ENCODE measurements at places on chromosomes 11 and 22. TPM values are rescaled to one million over a fixed set of nuclear protein-coding genes. Genes with fewer than 3 reads are reported as not detected.

- ATAC-seq = no peak
Observed at GRCh38 chr11:56698795-56699194, at the start of gene OR9G1. TSS of gene OR9G1 (plus strand) at chr11:56699095. CDS start at chr11:56700388, 1,293 bp downstream.

GRCh38 chr22:46031557-46031956 lies 54.6 kb upstream of the WNT7B start:
- no peak for ATAC-seq

DNA sequence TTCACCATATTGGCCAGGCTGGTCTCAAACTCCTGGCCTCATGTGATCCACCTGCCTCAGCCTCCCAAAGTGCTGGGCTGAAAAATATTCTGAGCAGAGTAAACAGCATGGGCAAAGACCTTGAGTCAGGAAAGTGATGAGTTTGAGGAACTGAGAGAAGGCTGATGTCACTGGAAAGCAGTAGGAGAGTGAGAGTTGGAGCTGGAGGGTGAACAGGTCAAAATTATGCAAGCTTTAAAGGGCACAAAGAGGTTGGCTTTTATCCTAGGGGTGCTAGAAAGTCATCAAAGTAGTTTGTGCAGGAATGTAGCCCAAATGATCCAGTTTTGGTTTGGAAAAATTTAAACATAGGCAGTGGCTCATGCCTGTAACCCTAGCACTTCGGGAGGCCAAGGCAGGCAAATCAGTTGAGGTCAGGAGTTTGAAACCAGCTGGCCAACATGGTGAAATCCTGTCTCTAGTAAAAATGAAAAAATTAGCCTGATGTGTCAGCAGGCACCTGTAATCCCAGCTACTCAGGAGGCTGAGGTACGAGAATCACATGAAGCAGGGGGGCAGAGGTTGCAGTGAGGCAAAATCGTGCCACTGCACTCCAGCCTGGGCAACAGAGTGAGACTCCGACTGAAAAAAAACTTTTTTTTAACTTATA lies 44.7 kb upstream of the CXCR5 start:
- peak; percentile 10 for ATAC-seq

GRCh38 chr11:61567286-61568061 lies 13.4 kb downstream of the SYT7 start:
- ATAC-seq = peak; percentile 79

DNA sequence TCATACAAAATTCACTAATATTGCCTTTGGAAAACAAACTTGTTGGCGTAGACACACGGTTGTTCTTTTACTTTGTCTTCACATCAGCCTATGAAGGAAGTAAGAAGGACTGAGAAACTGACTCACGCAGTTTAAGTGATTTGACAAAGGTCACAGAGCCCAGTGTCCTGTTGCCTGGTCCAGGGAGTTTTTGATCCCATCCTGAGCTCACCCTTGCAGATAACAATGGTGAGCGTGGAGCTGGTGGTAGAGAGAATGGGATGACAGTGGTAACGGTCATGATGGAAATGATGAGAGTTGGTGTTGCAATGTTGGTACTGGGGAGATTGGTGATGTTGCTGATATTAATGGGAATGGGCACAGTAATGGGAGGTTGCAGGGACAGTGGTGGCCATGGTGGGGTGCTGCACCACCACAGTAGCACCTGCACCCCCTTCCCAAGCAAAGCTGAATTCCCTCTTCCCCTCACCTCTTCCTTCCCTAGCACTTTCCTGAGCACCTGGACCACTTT lies 22.0 kb downstream of the CREB3L1 start:
- ATAC-seq = no peak

- ATAC-seq = no peak
Observed at GRCh38 chr11:120606211-120607010, 94.9 kb downstream of the GRIK4 start.

DNA sequence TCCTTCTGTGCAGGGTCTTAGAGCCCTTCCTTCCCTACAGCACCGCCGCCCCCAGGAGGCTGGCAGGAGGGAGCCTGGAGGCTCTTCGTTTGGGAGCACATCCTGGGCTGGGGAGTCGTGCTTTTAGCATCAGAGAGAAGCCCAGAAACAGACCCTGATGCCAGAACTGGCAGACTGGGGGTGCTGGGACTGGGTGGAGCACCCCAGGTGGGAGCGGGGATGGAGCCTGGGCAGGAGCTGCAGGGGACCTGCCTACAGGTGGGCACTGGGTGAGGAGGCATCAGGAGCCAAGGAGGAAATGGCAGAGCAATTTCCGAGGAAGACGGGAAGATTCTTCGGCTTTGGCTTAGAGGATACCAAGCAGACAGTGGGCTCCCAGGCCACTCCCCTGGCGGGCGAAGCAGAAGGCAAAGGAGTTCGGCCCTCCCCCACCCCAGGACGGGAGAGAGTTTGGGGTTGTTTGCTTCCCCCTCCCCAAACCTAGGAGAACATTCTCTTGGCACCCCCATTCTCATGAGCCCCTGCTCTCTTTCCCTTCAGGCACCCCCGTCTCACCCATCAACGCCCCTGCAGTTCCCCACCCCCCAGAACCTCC lies 1.1 kb downstream of the SYT7 start:
- no peak for ATAC-seq

DNA sequence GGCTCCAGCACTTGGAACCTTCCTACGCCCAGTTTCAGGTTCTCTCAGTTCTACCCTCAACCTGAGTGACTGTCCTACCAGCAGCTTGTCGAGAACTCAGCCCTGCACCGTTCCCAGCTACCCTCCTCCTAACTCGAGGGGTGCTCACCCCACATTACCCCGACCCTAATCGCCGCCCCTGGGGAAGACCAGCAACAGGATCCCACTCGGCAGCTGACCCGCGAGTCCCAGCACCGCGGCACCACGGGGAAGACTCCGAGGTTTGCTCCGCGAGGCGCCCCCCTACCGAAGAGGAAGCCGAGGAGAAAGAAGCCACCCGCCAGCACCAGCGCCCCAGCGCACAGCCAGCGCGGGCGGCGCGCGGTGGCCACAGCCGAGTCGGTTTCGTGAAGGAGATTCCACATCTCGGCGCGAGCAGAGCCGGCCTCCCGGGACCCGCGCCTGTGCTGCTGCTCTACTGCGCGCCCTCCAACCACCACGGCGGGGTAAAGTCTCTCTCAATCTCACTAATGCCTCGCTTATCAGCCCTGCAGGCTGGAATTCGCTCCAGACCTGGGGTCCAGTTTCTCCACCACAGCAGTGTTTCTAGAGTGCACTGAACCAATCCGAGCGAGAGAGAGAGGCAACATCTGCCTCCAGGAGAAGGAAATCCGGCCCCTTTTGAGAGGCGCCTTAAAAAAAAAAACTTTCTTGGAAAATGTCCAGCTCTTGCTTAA lies at the start of gene FOLH1:
Gene FOLH1 (minus strand): TSS at position 597 of the 716 bp plus-strand sequence. CDS start 193 bp downstream, at position 404.
- ATAC-seq = peak; percentile 60

The LRRC32 gene
- total RNA-seq = 22.7 TPM

The CCDC73 gene
- total RNA-seq = not detected

The LRRC56 gene
- 0.69 TPM for total RNA-seq

Data from gastroesophageal sphincter (tissue), 4 donors.